ENCODE measurements at places on chromosomes 11 and 22.
A peak's percentile ranks its signal among the peaks of the same experiment; 100 is the strongest.

DNA sequence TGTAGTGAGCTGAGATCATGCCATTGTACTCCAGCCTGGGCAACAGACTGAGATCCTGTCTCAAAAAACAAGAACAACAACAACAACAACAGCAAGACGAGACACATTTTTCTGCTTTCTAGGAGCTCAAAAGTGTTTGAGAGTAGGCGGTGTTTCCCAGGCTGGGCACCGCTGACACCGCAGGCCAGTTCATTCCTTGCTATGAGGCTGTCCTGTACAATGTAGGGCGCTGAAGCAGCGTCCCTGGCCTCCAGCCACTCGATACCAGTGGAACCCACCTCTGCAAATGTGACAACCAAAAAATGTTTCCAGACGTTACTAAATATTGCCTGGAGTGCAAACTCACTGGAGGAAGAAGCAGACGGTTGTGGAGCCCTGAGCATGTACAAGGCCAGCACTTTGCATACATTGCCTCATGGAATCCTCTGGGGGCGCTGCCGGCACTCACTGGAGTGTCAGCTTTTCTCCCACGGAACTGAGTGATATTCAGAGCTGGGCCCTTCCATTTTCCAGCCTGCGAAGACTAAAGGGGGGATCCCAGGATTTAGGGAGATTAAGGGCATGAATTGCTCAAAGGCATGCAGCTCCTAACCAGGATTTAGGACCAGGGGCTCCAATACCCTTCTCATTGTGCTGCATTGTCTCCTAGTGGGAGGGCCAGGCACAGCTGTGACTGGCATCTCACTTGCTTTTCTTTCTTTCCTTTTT, 5.8 kb upstream of the MIEF1 start:
- peak; percentile 77 for DNase-seq

GRCh38 chr11:78346799-78347198, 70.8 kb downstream of the GAB2 start:
- DNase-seq: no peak

DNA sequence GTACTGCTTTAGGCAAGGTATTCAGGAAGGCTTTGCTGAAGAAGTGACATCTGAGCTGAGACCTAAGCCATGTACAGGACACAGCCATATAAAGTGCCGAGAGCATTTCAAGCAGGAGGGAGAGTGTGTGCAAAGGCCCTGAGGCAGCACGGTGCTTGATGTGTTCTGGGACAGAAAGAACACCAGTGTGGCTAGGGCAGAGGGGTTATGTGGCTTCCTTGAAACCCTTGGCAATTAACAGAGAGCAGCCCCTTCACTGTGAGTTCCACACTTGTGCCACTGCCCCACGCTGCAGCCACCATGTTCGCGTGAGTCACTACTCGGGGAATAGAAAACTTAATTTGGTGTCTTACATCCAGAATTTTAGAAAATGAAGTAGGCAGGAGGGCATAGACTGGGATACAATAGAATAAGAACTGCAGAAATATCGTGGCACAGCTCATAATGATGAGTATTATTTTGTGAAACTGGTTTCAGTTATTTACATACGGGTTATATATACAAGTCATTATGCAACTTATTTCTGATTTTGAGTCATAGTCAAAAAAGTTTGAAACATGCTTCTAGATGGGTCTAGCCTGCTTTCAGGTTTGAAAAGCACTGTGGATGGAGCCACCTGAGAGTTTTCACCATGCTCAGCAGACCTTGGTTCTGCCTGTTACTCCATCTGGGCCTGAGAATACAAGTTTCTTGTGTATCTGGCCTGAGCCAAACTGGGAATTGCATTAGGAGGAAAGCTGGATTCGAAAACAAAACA, 11.8 kb downstream of the IL10RA start:
- DNase-seq: no peak

GRCh38 chr22:47036352-47036751, 273.9 kb downstream of the TBC1D22A start:
- DNase-seq: no peak

DNA sequence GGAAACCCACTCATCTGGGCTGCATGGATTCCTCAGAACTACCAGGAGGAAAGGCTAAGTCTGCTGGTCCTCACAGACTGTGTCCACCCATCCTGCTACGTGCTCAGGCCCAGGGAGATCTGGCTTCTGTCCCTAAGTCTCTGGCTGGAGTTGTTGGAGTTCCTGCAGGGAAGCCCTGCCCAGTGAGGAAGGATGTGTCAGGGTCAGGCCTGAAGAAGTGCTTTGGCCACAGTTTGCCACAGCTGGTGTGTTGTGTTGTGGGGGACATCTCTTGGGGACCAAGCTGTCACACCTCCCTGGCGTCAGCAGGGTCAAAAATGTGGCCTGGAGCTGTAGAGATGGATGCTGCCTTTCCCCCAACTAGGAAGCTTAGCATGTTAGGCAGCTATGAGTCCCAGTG, 684.7 kb downstream of the METTL15 start:
- DNase-seq: no peak

- no peak for DNase-seq
These were observed 40.3 kb downstream of the MEI1 start for GRCh38 chr22:41739576-41739975.

- DNase-seq: no peak
These were observed 8.2 kb downstream of the IL2RB start for GRCh38 chr22:37141476-37141875.

GRCh38 chr11:62487738-62488551, 58.7 kb downstream of the AHNAK start:
- DNase-seq: no peak

DNA sequence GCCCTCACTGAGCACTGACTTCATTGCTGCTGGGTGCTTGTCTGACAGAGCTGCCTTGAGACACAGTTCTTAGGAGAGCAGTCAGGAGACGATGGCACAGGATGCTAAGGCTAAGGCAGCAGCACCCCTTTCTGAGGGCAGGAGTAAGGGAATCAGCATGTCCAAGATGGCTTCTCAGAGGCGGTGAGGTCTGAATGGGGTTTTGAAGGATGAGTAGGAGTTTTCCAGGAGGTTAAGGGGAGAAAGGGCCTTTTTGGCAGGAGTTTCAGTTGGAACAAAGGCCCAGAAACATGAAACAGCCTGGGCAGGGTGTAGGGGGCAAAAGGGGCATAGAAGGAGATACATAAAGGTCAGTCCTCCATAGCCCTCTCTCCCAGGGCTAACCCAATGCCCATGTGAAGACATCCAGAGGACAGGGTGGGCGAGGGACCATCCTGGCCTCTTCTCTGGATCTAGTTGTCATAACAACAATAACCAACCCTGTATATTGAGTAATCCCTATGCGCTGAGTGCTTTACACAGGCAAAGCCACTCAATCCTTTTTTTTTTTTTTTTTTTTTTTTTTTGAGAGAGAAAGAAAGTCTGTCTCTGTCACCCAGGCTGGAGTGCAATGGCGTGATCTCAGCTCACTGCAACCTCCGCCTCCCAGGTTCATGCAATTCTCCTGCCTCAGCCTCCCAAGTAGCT, 19.0 kb downstream of the CYTH4 start:
- no peak for DNase-seq

GRCh38 chr11:58622344-58622743, at the start of gene CNTF:
Gene CNTF (plus strand): TSS chr11:58622665. CDS start chr11:58622753, 88 bp downstream.
- no peak for DNase-seq

GRCh38 chr11:128057786-128058395, 529.5 kb downstream of the ETS1 start:
- DNase-seq: no peak

- DNase-seq: no peak
These were observed 24.1 kb upstream of the FAM181B start for GRCh38 chr11:82757660-82758357.

DNA sequence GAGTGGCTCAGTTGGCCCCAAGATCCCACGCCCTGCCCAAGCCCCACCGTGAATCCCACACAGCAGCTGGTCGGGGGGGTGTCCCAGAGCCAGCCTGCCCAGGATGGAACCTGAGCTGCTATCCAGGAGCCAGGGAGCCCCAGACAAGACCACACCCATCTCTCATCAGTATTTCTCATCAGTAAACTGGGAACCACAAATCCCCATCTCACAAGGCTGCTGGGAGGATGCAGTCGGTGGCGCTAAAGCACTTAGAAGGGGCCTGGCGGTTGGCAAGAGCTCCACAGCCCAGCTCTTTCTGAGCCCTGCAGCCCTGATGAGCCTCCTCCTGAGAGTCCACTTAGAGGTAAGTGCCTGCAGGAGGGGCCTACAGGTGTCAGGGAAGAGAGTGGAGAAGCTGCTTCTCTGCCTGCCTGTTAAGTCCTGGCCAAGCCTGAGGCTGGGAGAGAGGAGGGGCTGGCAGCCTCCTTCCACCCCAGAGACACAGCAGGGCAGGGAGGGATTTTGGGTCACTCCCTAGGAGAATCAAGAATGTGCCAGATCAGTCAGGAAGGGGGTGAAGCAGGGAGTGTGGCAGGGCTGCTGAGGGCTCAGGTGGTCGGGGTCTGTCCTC, 6.1 kb downstream of the FADS3 start:
- DNase-seq: no peak

DNA sequence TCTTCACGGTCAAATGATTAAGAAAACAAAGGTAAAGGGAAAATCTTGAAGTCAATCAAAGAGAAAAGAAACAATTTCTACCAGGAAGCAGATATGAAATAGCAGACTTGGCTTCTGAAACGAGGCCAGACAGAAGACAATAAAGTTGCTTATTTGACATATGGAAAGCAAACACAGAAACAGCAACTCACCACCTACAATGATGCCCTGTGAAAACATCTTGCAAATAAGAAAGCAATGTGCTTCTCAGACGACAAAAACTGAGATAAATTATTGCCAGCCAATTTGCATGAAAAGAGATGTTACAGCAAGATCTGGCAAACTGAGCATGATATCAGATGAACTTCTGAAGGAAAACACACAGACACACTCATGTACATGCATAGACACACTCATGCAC, 45.9 kb upstream of the CTSC start:
- DNase-seq: no peak

DNA sequence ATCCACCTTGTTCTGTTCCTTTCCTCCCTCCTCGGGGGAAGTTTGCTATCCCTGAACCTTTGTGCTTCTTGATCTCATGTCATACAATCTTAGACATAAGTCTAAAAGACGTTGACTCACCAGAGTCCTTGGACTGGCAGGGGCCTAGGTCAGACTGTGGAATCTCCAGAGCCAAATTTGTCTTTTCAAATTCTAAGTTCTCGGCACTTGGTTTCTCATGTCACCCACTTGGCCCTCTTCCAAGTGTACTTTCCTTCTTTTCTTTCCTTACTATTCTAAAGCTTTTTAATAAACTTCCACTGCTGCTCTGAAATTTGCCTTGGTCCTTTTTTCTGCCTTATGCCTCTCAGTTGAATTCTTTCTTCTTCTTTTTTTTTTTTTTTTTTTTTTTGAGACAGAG, 30.1 kb upstream of the SMPD1 start:
- DNase-seq: no peak

DNA sequence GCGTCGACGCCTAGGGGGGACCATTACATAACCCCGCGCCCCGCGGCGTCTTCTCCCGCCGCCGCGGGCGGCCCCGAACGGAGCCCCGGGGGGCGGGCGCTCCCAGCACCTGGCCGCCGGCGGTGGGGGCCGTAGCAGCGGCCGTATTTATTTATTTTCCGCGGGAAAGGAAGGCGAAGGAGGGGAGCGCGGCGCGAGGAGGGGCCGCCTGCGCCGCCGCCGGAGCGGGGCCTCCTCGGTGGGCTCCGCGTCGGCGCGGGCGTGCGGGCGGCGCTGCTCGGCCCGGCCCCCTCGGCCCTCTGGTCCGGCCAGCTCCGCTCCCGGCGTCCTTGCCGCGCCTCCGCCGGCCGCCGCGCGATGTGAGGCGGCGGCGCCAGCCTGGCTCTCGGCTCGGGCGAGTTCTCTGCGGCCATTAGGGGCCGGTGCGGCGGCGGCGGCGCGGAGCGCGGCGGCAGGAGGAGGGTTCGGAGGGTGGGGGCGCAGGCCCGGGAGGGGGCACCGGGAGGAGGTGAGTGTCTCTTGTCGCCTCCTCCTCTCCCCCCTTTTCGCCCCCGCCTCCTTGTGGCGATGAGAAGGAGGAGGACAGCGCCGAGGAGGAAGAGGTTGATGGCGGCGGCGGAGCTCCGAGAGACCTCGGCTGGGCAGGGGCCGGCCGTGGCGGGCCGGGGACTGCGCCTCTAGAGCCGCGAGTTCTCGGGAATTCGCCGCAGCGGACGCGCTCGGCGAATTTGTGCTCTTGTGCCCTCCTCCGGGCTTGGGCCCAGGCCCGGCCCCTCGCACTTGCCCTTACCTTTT, at the start of gene EP300:
EP300 (plus strand) TSS at position 570 of the 795 bp plus-strand sequence. CDS start 413 bp downstream, outside the sequence.
- DNase-seq: peak; percentile 90

DNA sequence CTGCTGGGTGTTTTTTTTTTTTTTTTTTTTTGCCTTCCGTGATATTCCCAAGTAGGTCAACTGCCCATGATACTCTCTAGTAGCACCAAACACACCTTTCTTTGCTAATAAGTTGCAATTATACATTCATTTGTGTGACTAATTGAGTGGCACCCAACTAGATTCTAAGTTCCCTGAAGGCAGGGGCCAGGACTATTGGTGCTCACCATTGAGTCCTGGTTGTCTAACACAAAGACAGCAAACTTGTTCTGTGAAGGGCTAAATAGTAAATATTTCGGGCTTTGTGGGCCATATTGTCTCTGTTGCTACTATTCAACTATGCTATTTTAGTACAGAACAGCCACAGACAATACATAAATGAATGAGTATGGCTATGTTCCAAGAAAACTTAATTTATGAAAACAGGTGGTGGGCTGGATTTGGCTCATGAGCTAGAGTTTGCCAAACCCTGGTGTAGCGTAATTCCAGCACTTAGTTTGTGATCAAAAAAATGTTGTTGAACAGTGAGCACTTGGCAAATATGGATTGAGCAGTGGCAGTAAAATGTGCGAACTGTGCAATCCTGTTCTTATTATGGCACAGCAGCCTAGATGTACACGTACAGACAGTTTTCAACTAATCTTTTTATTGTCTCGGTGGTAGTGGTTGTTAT, 11.3 kb downstream of the ENDOD1 start:
- no peak for DNase-seq

- no peak for DNase-seq
These were observed 22.3 kb downstream of the LRRC74B start for GRCh38 chr22:21067901-21068680.

- DNase-seq: peak; percentile 94
These were observed 45.1 kb downstream of the C11orf96 start for GRCh38 chr11:43987384-43988039.

DNA sequence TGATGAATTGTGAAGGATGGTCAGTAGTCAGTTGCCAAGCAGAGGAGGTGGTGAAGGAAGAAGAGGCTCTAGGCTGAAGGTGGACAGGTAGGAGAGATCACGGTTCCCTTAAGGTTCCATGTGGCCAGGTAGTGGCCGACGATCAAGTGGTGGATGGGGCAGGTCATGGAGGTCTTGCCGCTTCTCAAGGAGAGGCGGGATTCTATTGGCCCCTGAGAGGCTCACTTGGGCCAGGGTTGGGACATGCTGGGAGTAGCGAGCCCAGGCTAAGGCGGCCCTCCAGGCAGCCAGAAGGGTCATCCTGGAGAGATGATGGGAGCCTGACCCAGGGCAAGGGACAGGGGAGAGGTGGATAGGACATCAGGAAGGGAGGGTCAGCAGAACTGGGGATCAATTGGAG, 20.9 kb upstream of the TMPRSS4 start:
- DNase-seq: no peak

GRCh38 chr11:96211436-96211835, 131.6 kb downstream of the MAML2 start:
- DNase-seq: no peak

- no peak for DNase-seq
These were observed 209.1 kb downstream of the BUD13 start for GRCh38 chr11:116563712-116564047.
